ENCODE measurements at places on chromosomes 7 and 10.

- DNase-seq = no peak
Observed at GRCh38 chr10:57952741-57953140, 315.0 kb downstream of the IPMK start.

DNA sequence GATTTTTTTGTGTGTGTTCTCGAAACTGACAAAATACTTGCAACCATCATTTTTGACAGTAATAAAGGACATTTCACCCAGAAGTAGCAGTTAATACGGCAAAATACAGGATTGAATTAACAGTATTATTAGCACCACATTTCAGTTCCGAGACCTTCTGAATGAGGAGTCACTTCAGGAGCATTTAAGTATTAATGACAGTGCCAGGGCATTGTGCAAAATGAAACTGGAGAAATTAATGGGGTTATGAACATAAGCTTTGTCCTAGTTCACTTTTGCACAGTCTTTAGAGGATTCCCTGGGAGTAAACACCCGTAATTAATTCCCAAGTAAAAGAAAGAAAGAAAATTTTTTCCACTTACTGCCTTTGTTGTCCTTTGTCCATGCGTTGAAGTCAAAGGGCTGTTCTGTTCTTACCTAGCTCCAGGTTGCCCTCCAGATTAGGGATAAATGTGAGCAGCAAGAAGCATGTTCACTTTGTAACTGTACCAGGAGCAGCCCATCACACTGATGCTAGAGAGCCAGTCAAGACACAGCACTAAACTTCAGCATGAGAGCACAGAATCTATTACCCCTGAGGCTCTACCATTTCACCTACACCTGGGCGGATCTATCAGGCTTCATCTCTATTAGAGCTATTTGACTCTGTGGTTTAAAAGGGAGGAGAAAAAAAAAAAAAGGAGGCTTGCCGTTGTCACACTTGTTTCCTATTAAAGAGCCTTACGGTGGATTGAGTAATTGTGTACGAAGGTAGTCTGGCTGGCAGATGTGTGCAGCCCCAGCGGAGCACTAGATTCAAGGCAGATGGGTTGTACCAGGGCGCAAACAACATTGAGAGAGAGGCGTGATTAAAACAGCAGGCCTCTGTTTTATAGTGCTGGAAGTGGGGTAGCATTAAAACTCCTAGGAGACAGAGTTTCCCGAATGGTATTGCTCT lies 297.8 kb upstream of the SEMA3A start:
- no peak for DNase-seq

GRCh38 chr7:129480674-129481363 lies 21.5 kb upstream of the SMKR1 start:
- DNase-seq = no peak

DNA sequence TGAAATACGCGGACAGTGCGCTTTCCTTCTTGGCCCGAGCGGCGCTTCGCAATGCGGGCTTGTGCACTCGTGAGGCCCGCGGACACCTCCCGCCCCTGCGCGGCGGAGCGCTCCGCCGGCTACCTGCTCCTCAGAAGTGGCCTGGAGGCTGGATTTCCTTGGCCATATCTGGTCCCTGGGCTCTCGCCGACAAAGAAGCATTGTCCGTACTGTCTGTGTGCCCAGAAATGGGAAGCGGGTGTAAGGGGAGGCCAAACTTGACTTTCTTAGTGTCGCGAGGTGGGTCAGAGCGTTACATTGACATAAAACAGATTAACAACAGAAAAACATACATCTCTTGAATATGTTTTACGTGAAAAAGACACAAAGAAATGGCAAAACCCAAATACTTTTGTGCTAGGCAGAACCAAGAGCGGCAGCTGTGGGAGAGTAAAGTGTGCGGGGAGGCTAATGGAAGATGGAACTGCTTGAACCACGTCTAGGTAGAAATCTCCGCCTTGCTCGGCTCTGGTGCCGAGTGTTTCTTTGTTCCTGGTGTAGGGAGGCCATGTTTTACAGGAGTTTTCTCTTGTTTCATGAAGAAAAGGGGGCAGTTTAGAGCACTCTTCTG lies 1.4 kb downstream of the LANCL2 start:
- no peak for DNase-seq

DNA sequence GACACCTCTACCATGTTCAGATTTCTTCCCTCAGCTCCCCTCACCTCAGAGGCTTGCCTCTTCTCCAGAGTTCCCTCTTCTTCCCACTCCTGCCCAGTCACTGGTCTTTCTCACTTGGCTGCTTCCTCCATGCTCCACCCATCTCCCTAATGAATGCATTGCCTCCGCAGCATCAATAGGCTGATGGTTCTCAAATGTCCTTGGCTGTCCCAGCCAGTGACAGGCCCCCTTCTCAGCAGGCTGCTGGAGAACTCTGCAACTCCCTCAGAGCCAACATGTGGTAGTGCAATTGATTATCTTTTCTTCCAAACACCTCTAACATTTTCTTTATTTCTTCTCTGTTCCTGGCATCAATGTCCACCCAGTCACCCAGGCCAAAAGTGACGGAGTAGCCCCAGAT lies 218.2 kb downstream of the RELN start:
- no peak for DNase-seq

GRCh38 chr10:100939763-100940344 lies 27.1 kb downstream of the SLF2 start:
- DNase-seq = no peak

DNA sequence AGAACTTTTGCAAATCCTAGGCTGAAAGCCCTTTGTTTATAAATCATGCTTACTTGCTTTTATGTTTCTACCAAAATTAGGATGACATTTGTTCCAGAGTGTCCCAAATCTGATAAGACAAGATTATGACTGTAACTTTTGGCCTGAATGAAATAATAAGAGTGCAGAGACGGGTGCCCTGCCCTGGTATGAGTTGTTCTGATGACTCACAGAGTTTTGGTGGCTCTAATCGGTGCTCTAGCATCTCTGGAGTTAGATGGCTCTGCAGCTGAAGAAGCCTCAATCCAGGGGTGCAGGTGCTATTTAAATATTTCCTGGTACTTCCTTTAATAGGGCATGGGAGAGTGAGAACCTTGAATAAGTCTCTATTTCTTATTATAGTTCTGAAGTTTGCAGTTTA lies 102.2 kb upstream of the ELMO1 start:
- no peak for DNase-seq

DNA sequence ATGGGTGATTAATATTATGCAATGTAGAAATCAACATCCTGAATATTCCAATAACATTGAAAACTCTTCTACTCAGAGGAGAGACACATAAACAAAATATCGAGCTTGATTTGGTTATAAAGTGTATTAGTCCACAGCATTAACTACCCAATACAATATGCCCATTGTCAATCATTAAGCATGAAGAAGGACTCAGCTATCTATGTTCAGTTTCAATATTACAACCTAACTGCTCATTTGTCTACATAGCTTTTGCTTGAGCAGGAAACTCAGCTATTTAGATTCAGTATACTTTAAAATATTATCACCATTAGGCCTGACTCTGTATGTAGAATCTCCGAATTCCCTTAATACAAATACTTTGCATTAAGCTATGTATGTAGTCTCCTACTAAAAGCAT lies 262.6 kb downstream of the SEMA3A start:
- DNase-seq = no peak
